ENCODE measurements at places on chromosomes 7 and 10.
A peak's percentile ranks its signal among the peaks of the same experiment; 100 is the strongest.

DNA sequence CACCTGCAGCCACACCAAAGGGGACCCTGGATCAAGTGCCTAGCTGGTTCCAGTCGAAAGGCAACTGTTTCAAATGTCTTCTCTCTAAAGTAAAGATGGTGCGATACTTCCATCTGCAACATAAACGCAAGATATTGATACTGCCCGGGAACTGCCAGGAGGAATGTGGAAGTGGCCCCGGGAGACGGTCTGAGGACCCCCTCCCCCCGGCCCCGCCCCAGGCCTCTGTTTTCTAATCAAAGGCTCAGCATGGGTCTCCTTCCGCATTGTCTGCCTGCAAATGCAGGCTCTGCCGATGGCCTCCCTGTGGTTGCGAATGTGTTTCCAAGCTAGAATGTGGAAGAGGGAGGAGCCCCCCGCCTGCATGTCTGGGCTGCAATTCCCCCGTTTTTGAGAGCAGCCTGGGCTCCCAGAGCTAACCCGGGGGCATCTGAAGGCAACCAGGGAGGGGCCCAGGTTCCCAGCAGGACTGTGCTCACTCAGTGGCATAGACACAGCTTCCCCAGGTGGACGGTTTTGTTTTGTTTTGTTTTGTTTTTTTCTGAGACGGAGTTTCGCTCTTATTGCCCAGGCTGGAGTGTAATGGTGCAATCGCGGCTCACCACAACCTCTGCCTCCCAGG is 223.9 kb upstream of the PPP2R2D start:
- DNase-seq: no peak

DNA sequence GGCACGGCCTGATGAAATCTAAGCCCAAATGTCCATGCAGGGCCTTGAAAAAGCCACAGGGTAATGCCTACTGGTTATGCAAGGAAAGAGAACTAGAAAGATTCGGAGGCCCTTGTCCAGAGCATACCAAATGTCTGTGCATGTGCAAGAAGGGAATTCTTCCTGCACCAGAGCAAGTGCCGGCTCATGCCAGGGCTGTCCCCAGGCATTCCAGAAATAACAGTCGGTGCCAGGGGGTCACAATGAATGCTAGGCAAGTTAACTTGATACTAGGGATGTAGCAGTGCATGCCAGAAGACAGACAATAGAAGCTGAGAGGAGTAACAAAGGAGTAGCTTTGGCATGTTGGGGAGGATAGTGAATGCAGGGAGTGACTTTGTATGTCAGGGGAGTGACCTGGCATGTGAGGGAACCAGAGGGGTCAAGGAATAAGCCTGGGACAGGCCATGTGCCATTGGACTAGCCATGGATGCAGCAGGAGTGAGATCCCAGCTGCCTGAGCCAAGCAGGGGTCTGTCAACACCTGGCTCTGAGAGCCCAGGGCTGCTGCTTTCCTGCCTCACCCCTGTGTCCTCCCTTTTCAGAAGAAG is 119.5 kb upstream of the UNC5B start:
- no peak for DNase-seq

DNA sequence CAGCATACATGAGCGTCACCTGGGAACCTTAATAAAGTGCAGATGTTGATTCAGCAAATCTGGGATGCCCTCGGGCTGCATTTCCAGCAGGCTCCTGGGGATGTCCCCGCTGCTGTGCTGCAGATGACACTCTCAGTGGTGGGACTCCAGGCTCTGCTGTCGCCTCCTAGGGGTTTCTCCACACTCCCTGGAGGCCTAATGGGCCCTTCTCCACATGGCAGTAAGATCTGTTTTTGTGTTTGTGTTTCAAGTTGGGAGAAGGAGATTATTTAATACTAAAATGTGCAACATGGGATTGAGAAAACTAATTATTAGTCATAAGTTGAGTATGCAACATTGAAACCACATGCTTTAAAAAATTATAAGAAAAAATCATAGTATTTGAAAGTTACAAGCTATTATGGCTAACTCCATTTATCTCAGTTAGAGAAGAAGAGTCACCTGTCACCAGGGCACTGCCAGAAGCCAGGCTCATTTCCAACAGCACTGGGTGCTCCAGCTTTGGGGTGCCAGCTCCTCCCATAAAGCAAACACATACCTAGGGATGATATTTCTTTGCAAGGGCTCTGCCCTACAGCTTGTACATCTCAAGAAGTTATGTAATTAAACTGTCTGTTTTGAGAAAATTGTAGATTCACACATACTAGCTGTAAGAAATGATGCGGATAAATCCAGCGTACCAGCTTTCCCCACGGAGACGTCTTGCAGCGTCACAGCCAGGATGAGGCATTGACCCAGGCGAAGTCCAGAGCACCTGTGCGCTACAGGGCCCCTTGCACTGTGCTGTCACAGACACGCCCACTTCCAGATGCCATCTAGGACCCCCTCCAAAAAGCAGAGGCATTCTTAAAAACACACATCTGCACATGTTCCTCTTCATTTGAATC is 106.4 kb downstream of the EGFR start:
- DNase-seq: peak; percentile 52

- DNase-seq: no peak
Observed at GRCh38 chr7:25662841-25663800, 434.8 kb upstream of the NPVF start.

DNA sequence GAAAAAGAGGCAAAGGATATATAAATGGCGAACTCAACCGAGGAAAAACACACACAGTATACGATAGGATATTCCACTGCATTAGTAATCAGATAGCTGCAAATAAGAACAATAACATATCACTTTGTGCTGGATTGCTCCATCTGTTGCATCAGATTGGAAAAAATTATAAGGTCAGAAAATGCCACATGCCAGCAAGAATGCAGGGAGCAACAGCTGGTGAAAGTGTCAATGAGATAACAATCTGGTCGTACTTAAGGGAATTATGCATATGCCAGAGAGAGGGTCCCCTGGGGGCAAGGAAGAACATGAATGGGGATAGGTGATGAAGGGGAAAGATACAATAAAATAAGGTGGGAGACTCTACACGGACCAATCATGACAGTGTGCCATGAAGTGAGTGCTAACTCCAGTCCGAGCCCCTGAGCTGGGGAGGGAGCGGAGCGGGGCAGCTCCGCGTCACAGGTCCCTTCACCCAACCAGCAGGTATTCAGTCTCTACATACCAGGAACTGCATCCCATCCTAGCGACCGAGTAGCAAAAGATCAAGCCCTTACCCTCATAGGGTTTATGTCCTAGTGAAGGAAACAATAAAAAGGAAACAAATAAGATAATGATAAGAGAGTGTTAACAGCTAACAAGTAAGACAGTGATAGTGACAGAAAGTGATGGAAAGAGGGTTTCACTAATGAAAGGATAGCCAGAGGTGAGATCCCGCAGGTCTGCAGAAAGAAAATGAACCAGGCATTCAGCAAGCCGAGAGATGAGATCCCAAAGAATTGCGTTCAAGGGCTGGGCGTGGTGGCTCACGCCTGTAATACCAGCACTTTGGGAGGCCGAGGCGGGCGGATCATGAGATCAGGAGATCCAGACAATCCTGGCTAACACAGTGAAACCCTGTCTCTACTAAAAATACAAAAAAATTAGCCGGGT is 9.4 kb downstream of the MPP7 start:
- no peak for DNase-seq

DNA sequence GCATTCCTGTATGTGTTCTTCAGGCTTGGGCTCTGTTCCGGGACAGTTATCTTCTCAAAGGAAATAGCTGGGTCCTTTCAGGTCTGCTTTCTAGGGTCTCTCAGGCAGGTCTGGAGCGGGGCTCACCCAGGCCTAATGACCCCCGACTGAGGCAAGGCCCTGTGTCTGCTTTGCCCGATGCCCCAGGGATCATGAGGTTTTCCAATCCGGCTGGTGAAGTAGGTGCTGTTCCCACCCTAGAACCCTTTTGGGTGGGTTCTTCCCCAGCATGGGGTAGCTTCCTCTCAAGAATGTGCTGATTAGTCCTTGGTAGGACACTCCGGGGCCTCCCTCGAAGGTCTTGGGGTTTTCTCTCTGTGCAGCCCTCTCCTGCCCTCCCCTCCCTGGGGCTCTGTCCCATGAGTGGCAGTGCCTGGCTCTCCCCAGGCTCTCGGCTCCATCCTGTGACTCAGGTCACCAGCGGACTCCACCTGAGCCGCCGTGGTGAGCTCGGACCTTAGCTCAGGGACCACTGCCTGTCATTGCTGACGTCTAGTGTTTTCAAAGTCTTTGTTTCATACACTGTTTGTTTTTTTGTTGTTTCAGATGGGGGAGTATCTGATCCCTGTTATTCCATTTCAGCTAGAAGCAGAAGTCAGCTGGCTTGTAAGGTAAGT is 71.0 kb upstream of the NKX6-2 start:
- DNase-seq: no peak

DNA sequence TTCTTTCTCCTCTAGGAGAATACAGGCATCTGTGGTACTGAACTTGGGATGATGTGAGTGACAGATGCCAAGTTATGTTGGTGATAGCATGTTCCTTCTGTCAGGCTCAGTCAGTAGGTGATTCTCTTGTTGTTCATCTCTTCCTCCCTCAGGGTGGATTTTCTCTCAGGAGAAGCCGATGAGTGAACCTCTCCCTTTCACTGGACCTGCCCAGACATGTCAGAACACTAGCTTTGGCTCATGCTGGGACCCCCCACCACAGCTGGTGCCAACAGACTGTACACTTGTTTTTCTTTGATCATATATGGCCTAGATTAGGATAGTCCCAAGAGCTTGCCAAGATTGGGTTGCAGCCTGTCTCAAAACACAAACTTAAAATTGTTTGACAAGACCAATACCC is 129.4 kb downstream of the BMPER start:
- DNase-seq: no peak

GRCh38 chr7:123601530-123601929 is at the start of gene ASB15:
Gene ASB15, plus strand, starts transcription at chr7:123601821. Its CDS starts 12,682 bp downstream, at chr7:123614503.
- DNase-seq: no peak

DNA sequence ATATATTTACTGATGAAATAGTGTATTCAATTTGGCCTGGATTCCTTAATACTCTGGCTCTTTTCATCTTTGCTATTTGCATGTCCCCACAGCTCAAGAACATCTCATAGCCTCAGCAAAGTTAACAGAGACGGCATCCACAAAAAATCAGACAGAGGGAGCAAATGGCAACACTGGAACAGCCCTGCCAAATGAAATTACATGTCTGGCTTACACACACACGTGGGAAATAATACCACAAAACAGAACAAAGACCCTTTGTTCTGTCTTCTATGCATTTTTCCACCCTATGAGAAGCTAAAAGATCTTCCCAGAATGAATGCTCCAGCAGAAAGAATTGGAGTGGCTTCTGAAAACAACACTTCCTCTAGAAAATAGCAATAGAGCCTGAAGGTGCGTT is 139.5 kb downstream of the ALOX5 start:
- DNase-seq: no peak

- no peak for DNase-seq
Observed at GRCh38 chr7:136698977-136699376, 169.5 kb upstream of the CHRM2 start.

GRCh38 chr10:53003094-53003493 is 230.5 kb upstream of the MBL2 start:
- no peak for DNase-seq

GRCh38 chr10:89082086-89082485 is 91.5 kb downstream of the FAS start:
- DNase-seq: no peak

DNA sequence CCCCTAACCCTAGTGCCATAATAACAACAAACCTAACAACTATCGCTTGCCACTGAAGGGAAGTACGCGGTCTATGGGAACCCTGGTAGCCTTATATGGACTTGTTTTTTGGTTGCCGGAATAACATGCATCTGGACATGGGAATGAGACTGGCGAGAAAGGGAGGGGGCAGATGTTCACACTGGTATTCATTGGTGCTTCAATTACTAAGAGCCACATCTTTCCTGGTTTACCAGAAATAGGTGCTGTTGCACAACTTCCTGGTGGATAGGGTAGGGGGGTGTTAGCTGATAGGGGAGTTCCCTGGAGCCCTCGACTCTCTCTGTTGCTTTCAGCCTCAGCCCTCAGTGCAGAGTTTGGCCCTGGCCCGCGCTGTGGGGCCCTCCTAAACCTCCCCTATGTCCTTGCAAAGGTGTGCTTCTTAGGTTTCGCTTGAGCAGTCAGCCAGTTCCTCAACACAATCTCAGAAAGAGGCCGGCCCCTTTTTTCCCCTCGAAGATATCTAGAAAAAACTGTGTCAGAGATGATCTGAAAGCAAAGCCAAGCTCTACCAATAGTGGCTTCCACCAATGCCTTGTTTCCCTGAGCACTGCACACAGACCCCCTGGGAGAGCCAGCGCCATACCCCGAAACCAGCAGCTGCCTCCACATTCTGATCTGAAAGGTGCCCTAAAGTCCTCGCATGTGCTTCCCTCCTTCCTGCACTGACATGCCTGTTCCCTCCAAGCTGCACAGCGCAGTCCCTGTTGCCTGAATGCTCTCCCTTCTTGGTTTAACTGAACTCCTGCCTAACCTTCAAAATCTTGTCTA is 13.5 kb downstream of the TBXAS1 start:
- no peak for DNase-seq

GRCh38 chr10:132648072-132648850 is 110.7 kb downstream of the INPP5A start:
- no peak for DNase-seq

GRCh38 chr7:23538301-23538700 is 6.5 kb upstream of the TRA2A start:
- DNase-seq: no peak

- DNase-seq: no peak
Observed at GRCh38 chr7:37683246-37684120, at the start of gene GPR141. Gene GPR141, plus strand, starts transcription at chr7:37683766. Its CDS starts 56,628 bp downstream, at chr7:37740394.

- DNase-seq: no peak
Observed at GRCh38 chr7:26179422-26179821, 21.1 kb downstream of the HNRNPA2B1 start.

DNA sequence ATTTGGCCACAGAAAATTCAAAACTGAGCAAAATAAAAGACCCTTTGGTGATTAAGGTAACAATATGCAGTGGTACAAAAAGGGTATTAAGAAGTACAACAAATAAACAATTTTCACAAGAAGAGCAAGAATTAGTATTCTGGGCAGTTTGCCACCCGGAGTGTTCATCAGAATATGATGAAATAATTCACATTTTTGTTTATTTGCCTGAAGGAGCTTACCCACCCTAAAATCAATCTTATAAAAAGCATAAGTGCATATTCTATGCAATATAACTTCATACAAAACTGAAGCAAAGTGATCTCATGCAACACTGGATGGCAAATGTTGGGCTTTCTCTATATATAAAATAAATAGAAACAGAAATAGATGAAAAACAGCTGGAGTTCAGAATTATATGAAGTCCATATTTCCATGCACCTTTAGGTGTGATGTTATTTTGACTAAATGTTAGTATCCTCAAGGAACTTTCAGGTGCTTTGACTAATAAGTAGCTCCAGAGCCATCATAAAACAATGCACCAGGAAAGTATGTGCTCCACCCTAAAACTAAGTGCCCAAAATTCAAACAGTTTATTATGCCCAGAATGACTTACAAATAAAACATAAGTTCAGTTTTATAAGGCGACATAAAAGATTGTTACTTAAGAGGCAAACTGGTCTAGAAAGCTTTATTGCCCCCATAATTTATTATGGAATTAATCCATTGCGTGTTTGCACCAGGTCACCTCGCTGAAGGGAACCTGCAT is 474.3 kb downstream of the SEMA3D start:
- DNase-seq: no peak

DNA sequence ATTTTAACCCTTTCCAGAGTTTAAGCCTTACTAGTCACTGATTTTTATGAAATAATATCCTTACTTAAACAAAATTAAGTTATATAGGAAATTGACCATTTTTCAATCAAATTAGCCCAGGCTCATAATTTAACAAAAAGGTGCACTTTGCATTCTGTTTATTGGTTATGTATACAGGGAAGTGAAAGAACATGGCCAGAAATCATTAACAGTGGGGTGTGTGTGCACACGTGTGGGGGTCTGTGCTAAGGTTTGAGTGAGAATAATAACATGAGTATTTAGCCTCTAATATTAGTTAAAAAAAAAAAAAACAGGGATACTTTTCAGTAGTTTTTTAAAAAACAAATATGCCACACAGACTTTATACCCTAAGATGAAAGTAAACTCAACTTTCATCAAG is 510.5 kb upstream of the PFKP start:
- DNase-seq: no peak

Measured in GM03348 (cell line).